ENCODE measurements at places on chromosomes 2 and 18.

- no peak for DNase-seq
These were observed 9.1 kb upstream of the ATG16L1 start for GRCh38 chr2:233242231-233242927.

DNA sequence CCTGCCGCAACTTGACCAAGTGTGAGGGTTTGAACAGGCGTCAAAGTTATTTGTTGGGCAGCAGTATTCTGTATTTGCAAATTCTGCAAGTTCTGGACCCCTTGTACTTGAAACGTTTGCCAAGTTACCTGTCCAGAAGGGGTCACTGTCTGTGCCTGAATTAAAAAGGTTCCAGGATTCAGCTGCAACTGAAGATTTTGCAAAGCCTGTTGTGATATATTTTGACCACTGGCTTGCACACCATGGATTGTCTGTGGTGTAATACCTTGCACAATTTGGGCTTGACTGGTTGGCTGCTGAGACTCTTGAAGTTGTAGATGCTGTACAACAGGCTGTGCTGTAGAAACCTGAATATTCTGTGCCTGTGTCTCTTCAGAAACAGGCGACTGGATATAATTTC is 10.2 kb downstream of the SP3 start:
- no peak for DNase-seq

- no peak for DNase-seq
These were observed 389.6 kb upstream of the SALL3 start for GRCh38 chr18:78589916-78590437.

DNA sequence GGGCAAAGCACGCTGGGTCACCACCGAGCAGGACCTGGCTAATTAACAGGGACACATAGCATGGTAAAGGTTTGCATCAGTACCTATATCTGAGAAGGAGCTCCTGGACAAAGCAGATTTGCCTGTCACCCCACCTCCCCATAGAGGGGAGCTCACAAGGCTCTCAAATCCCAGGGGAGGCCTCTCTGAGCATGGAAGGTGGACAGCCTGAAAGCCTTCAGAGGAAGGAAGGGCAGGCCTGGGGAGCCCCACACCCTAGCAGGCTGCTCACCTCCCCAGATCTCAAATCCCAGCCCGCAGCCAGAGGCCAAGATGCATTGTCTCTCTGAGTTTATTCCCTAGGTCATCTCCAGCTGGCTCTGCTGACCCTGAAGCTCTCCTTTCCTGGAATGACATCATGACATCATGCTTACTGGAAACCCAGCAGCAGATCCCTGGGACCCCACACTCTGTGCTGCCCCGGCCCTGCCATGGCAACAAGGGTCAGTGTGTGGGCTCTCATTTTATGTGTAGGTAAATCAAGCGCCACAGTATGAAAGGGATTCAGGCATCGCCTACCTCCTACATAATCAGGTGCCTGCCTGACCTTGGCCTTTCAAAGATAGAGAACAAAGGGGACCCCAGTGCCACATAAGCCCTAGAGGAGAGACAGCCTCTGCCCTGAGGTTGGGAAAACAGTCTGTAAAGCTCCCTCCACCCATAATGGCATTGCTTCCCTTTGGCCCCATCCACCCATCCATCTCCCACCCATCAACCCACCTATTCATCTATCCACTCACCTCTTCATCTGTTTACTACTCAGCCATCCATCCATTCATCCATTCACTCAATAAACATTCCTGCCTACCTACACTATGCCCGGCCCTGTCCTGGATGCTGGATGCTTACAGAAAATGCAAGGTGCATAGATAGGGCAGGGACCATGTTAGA is 15.7 kb upstream of the TEX51 start:
- no peak for DNase-seq

DNA sequence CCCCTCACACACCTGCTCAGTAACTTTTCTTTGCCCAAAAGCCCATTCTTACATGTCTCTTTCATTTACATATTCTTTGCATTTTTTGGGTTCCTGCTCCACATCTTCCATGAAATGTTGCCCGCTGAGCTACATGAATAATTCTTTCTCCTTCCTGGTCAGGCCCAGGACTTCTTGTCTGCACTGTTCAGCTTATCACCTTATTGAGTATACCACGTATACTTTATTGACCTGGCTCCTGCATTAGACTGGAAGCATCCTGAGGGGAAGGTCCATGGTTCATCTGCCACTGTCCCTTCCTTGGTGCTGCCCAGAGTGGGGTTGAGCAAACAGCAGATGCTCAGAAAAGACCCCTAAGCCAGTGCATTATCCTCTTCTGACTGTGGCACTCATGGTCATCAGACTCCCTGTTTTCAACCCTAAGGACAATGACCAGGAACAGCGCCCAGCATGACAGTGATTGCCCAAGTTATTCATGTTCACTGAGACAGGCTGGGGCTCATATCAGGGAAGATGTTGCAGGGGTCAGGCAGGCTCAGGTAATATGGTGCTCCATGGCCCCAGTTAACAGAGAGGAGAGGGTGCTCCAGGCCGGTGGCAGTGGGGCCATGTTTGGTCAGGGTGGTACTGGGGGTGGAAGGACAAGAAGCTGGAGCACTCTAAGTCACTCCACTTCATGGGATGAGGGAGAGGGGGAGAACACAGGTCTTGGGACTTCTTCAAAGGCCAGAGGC is 7.7 kb downstream of the APOB start:
- DNase-seq: no peak

- DNase-seq: no peak
These were observed 10.4 kb downstream of the KCNE4 start for GRCh38 chr2:223062396-223062795.

GRCh38 chr2:94955702-94956101 is 69.8 kb upstream of the MAL start:
- DNase-seq: no peak

DNA sequence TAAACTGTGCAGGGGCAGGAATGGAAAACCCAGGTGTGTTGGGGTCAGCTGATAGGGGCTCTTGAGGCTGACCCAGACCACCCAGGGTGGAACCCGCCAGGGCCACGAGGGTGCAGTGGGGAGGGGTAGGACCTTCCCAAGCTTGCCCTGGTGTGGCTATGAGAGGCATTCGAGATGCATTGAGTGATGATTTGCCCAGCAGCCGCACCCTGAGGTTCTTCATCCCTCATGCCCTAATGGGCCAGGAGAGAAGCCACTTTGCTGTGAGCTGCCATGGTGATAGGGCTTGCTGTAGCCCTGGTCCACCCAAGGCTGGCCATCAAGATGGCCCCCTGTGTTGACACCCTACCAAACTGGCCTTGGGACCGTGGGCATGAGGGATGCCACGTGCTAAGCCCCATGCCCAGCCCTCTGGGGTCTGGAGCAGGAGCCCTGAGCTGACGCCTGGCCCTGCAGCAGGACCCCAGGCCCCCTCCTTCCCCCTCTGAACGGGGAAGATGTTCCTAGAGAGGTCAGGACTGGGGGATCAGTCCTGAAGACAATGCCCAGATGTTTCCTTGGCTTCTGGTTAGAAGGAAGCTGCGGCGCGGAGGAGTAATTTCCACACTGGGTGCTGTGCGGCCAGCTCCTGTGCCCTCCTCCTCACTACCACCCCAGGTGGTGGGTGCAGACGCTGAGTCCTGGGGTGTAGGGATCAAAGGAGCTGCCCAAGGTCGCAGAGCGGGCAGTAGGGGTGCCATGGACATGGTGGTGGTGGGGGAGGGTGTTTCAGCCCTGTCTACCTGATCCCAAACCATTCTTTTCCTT is 122.5 kb upstream of the HDAC4 start:
- no peak for DNase-seq

DNA sequence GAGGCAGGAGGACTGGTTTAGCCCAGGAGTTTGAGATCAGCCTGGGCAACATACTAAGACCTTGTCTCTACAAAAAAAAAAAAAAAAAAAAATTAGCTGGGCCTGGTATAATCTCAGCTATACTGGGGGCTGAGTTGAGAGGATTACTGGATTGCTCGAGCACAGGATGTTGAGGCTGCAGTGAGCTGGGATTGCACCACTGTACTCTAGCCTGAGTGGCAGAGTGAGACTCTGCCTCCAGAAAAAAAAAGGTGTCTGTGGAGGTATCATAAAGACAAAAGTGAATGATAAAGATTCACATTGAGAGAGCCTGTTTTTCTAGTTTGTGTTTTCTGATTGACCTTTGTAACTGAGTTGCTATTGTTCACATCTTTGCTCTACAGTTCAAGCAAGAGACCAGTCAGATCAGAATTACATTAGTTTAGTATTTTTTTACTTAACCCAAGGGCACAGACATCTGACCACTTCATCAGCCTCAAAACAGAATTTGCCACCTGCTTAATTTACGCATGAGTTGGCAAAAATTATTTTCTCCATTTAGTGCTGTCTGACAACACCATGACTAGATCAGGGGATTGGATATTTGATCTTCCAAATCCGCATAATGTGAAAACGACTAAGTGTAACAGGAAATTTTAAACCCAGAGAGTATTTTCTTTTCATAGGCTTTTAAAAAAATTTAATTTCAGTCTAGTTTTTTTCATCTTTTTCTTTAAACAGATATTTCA is 271.0 kb downstream of the TGIF1 start:
- no peak for DNase-seq

GRCh38 chr2:198162276-198162675 is 357.9 kb downstream of the PLCL1 start:
- no peak for DNase-seq

GRCh38 chr2:112138159-112139032 is at the start of gene FBLN7:
Gene FBLN7 (plus strand): TSS chr2:112138385. CDS start chr2:112138656, 271 bp downstream.
- DNase-seq: no peak

DNA sequence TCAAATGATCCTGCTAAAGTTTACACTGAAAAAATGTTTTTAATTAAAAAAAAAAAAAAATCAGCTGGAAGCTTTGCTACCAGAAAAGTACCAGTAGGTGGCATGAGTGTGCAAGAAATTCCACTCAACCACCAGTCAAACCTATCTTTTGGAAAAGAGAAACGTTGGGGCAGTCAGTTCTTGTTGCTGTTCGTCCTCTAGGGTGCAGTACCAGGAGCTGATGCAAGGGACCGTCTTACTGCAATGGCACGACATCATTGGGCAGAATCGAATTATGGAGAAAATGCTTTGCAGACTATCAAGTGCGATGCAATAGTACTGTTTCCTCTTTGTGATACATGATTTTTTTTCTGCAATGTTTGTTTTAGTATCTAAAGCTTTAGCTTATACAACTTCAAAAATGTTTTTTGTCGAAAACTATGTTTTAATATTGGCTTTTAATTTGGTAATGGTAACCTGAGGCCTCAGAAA is 18.3 kb downstream of the YPEL5 start:
- no peak for DNase-seq
